Stimulated activated CD8-positive, alpha-beta memory T cell treated with anti-CD3 and anti-CD28 coated beads, Interleukin-15, amount 100 ng/mL, for 24 hours (primary cell): ENCODE measurements at places on chromosomes 1 and 21.

DNA sequence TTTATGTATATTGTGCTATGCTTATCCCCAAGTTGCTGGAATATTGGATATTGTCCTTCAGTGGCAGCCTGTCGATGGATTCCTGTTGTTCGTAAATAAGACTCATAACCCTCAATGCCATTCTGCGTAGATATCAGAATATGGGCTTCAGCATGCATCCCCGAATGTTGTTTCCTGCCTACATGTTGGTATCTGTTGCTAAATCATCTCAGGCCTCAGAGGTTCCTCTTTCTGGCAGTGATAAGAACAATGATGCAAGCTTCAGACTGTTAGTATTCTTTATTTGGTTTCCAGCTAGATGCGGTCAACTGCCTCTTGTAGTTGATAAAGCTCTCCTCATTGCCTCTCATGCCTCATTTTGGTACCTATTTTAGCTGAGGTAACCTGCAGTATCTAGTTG is 2082.6 kb downstream of the MRPL39 start:
- no peak for DNase-seq

DNA sequence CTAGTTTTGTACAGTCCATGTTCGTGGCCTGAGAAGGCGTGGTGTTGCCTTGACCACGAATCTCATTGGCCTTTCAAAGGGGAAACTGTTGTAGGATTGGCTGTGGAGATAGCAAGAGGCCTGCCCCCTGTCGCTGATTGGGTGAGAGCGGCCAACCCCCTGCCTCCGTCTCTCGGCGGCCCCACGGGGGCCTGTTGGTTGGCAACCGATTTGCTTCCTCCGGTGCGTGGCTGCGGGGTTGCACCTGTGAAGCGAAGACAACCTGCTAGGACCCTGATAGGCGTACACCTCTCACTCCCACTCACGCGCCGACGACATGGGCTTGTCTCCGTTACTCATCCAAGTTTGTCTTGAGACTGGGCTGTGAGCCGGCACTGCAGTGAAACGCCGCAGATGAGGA is at the start of gene UBE2U:
Gene UBE2U, plus strand, starts transcription at position 204 of the 400 bp plus-strand sequence. CDS start 428 bp downstream, outside the sequence.
- DNase-seq = no peak

DNA sequence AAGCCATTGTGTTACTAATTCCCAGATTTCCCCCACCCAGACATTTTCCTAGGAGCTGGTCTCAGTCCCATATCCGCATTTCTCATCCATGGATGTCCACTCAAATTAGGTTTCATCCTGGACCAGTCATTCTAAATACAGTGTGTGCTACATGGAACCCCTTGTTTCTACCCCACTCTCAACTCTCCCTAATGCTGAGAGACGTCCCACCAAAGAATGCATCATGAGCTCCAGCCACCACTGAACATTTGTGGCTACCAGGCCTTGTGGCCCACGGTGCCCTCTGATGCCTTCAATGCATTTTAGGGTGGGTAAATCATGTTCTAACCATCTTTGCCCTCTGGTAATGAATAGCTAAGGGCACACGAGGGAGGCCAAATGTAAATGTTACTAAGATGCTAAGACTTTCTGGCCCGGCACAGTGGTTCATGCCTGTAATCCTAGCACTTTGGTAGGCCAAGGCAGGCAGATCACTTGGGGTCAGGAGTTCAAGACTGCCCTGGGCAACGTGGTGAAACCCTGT is 13.3 kb upstream of the RAB42 start:
- DNase-seq = no peak

DNA sequence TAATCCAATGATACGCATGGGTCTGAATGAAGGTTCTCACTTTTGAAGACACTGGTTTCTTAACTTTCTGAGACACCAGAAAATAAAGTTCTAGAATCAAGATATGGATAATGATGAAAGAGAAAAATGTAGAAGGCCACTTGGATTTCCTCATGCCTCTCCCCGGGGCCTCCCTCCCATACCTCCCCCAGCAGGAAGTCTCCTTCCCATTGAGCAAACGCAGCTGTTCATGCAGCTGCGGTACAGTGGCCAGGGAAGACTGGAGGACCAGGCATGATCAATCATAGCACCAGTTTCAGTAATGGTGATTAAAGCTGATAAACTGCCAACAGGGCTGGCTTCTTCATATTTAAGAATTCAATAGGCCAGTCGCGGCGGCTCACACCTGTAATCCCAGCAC is 10.9 kb upstream of the UBR4 start:
- DNase-seq = no peak

DNA sequence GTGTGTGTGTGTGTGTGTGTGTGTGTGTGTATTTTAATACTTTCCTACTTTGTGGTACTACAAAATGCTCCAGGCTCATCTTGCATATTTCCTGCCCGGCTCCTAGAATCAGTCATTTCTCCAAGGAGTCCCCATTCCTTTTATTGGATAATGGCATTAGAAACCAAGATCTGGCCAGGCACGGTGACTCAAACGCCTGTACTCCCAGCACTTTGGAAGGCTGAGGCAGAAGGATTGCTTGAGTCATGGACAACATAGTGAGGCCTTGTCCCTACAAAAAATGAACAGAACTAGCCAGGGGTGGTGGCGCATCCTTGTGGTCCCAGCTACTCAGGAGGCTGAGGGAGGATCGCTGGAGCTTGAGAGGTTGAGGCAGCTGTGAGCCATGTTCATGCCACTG is 20.3 kb downstream of the EPB41 start:
- DNase-seq = no peak

DNA sequence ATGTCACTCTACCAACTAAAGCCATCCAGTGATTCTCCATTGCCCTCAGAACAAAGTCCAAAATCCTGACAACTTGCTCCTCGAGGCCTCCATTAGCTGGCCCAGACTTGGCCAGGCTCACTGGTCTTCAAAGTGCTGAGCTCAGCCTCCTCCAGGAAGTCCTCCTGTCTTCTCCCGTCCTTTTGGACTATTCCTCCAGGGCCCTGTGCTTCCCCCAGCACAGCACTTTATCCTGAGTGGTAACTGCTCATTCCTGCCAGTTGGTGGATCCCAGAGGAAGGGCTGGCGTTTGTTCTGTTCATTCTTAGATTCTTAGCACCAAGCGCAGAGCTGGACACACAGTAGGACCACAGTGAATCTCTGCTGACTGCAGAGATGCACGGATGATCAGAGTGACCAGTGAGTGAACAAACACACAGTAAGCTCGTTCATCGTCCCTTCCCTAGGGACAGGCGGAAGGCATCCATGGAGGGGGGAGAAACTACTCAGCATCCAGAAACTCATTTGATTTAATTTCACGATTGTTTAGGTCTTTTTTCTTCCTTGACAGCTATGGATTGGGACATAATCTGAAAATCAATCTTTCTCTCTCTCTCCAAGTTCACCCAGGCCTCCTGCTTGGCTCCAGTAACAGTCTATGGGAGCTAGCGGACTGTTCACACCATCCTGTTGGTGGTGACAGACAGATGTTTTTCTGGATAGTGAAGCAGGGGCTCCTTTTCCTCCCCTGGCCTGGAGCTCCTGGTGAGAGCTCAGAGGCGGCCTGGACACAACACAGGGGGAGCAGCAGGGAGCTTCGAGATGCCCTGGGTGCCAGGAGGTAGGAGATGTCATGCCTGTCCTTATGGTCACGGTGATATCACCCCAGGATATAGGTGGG is 180.2 kb downstream of the PTPRU start:
- no peak for DNase-seq

DNA sequence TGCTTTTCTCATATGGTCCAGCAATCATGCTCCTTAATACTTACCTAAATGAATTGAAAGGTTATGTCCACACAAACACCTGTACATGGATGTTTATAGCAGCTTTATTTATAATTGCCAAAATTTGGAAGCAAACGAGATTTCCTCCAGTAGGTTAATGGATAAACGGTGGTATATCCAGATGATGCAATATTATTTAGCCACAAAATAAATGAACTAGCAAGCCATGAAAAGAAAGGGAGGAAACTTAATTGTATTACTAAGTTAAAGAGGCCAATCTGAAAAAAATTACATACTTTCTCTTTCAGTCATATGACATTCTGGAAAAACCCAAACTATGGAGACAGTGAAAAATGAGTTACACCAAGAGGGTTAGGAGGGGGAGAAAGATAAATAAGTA is 76.3 kb upstream of the LRRC7 start:
- DNase-seq = no peak

- no peak for DNase-seq
Observed at GRCh38 chr1:25170439-25170838, 61.9 kb downstream of the SYF2 start.

DNA sequence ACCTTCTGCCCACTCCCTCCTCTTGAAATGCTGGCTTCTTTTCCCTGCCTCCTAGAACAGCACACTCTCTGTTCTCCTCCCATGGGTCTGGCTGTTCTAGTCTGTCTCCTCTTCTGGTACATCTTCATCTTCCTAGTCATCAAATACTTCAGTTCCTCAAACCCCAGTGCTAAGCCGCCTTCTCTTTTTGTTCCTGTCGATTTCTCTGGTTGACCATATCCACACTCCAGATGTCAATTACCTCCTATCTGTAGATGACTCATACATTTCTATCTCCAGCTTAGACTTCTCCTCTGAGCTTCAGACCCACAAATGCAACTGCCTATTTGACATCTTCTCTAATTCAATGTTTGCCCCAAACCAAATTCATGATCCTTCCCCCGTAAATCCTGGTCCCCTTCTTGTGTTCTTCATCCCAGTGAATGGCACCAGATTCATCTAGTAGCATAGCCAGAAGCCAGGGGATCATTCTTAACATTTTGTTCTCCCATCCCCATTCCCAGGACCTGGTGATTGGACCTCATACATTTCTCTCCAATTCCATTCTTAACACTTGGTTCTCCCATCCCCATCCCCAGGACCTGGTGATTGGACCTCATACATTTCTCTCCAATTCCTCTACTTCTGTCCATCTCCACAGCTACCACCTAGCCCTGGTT is 35.9 kb downstream of the USP24 start:
- no peak for DNase-seq

DNA sequence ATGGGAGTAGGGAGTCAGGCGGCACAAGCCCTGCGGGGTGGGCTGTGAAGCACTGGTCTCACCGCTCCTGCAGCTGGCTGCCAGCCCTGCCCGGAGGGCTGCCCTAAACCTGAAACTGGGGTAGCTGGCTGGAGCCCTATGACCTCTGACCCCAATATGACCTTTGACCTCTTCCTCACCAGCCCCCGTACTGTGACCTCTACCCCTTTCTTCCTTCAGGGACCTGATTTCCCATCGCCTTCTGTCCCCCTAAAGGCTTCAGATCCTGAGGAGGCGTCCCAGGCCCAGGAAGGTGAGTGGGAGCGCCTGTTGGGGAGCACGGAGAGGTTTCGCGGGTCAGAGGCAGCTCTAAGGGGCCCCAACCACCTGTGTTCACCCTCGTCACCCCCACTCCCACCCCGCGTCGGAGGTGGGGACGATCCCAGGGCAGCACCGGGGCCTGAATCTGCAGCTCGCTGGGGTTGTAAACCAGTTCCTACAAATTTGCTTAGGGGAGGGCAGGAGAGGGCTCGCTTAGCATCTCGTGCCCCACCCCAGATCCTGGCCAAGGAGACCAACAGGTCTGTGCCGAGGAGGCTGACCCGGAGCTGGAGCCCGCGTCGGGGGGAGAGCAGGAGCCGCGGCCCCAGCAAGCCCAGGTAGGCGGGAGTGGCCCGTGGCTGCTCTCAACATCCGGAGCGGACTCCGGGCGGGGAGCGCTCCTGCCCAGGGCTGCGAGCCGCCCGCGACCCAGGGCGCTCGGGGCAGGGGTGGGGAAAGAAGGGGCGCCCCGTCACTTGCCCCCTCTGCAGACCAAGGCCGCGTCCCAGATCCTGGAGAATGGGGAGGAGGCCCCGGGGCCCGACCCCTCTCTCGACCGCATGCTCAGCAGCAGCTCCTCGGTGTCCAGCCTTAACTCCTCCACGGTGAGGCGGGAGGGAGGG is 7.3 kb downstream of the SYTL1 start:
- no peak for DNase-seq

DNA sequence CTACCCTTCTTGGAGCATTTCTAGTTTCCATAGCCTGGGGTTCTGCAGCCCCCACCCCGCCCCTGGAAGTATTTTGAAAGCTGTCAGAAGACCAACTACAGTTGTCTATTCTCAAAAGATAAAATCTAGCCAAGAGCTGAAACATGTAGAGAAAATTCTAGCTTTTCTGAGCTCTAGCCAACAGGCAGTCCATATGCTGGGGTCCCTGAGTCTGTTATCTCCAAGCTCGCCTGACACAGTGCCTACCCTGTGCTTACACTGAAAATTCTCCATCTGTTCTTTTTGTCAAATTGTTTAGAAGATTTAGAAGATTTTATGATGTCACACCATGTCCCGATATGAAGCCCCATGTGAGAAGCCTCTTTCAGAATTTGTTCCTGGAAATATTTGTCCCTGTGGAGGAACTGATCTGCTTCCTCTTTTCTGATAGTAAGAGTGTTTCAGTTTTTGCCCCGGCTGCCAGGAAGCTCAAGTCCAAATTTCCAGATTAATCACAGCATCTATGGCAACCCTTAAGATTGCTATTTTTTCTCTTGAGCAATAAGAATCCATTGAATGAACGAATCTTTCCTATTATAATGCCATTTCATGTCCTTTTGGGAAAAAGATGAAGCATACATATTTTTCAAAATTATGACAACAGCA is 23.7 kb upstream of the CSF3R start:
- no peak for DNase-seq

- no peak for DNase-seq
Observed at GRCh38 chr1:183942933-183943693, 94.4 kb downstream of the COLGALT2 start.

DNA sequence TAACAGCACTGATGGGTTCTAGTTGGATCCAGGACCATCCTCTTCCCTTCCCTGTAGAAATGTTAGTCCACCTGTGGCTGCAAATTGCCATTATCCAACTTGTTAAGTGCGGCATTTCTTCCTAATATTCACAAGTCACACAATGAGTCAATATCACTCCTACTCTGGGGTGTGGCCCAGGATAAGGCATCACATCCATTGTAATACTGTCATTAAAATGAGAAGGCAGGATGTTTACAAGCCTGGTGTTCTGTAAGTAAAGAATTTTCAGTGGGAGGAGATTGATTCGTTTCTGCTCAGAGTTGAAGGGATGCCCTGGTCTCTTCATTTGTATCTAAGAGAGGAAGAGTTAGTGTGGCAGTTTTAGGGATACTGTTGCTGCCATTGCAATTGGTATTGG is 18.1 kb upstream of the ARHGAP29 start:
- DNase-seq = no peak

DNA sequence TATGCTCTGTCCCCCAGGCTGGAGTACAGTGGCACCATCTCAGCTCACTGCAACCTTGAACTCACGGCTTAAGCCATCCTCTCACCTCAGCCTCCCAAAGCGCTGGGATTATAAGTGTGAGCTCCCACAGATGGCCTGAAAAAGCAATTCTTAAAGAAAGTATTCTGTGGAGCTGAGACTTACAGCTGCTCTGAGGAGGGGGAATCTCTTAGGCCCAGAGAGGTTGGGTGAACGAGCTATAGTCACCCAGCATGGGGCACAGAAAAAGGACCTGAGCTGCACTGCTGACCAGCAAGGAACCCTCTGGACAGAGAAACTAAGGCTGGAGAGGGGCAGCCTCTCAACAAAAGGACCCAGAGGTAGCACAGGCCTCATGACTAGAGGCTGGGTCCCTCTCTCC is 1.3 kb downstream of the PAQR7 start:
- DNase-seq = no peak

DNA sequence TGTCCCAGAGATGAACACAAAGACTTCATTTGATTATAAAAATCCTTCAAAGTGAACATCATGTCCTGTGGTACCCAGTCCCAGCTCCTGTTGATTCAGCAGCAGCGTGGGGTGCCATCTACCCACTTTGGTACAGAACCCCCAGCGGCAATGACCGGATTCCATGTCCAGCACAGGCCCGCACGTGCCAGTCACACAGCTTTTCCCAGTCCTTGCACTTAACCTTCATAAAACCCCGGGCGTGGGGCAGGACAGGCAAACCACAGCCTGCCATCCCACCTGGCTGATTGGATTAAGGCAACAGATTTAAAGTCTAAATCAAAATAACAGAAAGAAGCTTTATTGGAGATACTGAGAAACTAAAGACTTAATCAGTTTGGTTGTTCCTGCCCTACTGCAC is 15.5 kb downstream of the CEP104 start:
- no peak for DNase-seq
